ENCODE measurements at places on chromosomes 1 and 21. TPM values are rescaled to one million over a fixed set of nuclear protein-coding genes. Genes with fewer than 3 reads are reported as not detected.

DNA sequence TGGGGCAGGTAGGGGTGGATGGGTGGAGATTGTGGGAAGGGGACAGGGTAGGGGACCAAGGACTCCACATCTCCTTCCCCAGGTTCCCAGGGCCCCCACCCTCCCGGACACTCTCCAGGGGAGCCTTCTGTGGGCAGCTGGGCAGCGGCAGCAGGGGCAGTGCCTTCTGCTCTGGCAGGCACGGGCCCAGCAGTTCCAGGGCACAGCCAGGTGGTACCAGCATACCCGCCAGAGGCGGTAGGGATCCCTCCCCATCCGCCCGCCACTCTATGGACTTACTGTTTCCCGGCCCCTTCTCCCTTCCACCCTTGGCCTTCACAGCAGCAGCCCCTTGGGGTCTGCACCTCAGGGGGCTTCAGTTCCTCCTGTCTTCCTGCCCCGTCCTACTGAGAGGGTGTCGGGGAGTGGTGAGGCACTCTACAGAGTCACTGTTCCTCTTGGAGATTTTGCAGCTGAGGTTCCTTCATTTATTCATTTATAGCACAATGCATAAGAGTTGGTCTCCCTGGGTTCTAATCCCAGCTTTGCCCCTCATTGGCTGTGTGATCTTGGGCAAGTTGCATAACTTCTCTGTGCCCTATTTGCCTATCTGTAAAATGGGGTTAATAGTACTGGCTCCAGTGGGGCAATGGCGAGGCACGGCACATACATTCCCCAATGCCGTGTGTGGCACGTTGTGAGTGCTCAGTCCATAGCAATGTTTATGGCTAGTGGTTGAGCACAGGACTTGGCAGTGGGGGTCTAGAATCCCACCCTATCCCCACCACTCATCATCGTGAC is 17.0 kb downstream of the C1orf167 start:
- DNase-seq: no peak

- DNase-seq: no peak
These were observed 35.4 kb downstream of the VPS45 start for GRCh38 chr1:150102986-150103385.

DNA sequence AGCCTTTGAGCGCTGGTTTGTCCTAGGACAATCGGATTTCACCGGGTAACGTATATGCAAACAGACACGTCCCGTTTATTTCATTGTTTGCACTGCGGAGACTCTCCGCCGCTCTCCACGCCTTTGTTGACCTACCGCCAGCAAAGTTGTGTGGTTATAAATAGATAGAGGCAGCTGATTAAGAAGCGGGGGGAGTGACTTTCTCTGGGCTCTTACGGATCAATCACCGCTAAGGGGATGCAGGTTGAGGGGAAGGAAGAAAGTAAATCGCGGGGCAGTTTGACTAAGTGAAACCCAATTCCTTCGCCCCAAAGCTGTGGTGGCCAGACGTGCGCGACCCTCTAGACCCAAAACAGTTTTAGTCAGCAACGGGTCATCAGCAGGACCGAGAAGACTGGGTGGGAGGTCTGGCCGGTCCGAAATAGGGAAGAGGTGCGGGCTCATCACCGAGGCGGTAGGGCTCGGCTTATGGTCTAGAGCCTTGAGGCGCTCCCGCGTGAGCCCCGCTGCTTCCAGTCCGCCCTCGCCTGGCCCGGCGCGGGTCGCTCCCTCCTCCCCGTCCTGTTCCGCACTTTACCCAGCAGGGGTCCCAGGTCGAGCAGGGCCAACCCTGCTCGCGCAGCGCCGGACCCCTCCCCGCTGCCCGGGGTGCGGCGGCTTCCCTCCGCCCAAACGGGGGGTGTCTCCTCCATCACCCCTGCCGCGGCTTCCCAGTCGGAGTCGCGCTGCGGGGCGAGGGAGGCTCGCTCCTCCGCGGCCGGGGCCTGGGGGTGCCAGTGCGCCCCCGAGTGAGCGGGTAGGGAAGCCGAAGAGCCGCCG is 120.8 kb upstream of the RRP15 start:
- peak; percentile 42 for DNase-seq

EDN2 gene
- total RNA-seq: not detected

- no peak for DNase-seq
These were observed 4.1 kb downstream of the NRIP1 start for GRCh38 chr21:15060543-15061175.

GRCh38 chr1:160522622-160523345 is at the start of gene SLAMF6:
Gene SLAMF6, minus strand, starts transcription at chr1:160523255. Its CDS starts 63 bp downstream, at chr1:160523192.
- peak; percentile 62 for DNase-seq

DNA sequence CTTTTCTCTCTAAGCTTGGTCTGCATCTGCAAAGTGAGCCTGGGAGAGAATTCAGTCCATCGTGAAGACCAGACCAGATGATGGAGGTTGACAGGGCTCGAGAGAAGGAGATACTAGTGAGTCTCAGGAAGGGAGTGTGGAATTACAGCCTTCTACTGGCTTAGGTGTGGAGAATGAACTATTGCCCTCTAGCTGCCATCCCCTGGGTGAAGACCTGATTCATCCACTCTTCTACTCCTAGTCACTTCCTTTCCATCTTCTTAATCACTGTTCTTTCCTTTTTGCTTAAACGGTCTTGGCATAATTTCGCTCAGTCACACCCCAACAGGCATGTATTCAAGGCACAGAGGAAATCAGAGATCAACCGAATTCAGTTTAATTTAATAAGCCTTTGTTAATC is 34.0 kb upstream of the HSD17B7 start:
- no peak for DNase-seq

GRCh38 chr1:59318271-59318860 is 21.5 kb downstream of the FGGY start:
- no peak for DNase-seq

DNA sequence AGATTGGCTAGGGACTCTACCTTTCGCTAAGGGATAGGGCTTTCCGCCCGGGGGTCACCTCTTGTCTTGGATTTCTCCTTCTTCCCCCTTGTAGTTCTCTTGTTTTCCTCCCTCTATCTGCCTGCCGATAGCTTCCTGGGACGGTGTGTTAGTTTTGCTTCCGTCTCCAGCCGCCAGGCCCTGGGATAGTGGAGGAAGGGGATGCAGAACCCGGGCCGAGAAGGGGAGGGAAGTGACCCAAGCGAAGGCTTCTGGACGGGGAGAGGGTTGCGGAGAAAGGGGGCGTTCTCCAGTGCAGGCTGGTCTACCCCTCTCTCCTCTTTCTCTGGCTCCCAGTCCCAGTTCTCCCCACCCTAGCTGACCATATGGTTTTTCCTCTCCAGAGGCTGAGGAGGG is 871 bp downstream of the TUFT1 start:
- DNase-seq: no peak

LCK gene
- total RNA-seq: 460 TPM

KMO gene
- total RNA-seq: 0.25 TPM

- no peak for DNase-seq
These were observed 15.1 kb upstream of the COP1 start for GRCh38 chr1:176222196-176222595.

KCND3 gene
- total RNA-seq: not detected

DNA sequence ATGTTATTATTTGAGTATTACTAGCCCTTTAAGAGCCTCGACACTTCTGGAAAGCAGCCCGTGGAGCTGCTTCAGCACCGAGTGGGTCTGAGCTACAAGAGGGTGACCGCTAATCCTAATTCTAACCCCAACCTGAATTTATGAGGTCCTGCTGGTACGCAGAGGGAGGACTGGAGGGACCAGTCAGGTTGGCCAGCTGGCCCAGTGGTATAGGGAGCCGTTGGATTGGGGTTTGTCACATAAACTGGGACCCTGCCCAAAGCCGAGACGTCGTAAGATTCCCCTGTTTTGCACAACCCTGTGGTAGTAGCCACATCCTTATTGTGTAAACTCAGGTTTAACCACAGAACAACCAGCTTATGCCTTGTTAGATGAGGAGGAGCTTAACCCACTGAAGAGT is 60.8 kb upstream of the F3 start:
- DNase-seq: peak; percentile 28

BEND5 gene
- 12.4 TPM for total RNA-seq

DNA sequence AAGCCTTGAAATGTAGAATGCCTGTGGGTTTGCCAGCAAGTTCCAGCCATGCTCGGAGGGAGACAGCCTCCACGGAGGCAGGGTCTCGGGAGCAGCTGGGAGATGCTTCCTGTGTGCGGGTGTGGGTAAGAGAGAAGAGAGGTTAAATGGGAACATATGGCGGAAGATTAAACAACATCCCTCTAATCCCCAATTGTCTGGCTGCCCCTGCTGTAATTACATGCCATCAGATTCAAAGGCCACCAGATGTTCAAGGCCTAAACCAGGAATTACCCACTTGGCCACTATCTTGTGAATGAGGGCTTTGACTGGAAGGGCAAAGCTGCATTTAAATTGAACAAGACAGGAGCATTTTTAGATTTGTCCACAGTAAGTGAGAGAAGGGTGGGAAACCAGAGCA is 81.4 kb upstream of the BACE2 start:
- DNase-seq: no peak

DNA sequence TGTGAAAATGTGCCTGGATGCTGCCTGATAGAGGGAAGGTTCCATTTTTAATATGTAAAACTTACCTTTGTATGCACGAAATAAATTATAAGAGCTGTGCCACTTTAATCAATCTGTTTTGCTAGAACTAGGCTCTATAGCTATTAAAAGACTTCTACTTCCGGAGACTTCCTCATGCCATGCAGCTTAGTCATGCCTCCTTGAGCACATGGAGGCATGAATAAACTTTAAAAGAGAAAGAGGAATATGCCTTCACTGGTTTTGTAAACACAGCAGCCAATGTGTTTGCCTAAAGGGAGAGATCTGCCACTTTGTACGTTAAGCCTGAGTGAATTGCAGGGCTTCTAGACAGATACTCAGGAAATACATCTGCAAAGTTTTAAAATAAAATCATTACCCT is 604.6 kb downstream of the LRRIQ3 start:
- no peak for DNase-seq
